ENCODE measurements at places on chromosomes 11 and 22. TPM values are rescaled to one million over a fixed set of nuclear protein-coding genes. Genes with fewer than 3 reads are reported as not detected.
A peak's percentile ranks its signal among the peaks of the same experiment; 100 is the strongest.

- no peaks in the 10 kb centered on the region for H3K27me3 ChIP-seq
- no peaks in the 10 kb centered on the region for H3K4me1 ChIP-seq
Measured at GRCh38 chr11:116513278-116513823, 259.4 kb downstream of the BUD13 start.

DNA sequence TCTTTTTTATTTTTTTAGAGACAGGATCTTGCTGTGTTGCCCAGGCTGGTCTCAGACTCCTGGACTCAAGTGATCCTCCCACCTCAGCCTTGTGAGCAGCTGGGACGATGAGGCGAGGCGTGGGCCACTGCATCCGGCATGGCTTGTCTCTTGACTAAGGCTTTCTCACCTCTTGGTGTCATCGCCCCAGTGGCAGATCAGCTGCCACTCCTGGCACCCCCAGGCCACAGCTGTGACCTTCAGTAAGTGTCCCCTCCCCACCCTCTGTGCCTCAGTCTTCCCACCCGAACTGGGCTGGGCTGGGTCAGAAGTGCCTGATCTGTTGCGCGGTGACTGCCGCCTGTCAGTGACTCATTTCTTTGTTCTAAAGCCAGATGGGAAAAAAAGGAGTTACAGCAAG lies 3.6 kb downstream of the SYNGR1 start:
- DNase-seq, result no peak
- no peaks in the 10 kb centered on the region for H3K36me3 ChIP-seq
- H3K4me1 ChIP-seq, result peaks cover 12% of the 10 kb centered on the region
- no peak overlapping the region for H3K27ac ChIP-seq
- H3K27me3 ChIP-seq, result no peaks in the 10 kb centered on the region
- no peak overlapping the region for H3K4me3 ChIP-seq

- peak; percentile 59 for DNase-seq
- H3K27me3 ChIP-seq, result no peaks in the 10 kb centered on the region
- no peak overlapping the region for H3K4me3 ChIP-seq
- no peaks in the 10 kb centered on the region for H3K36me3 ChIP-seq
Measured at GRCh38 chr11:111574373-111575225, 27.6 kb upstream of the SIK2 start.

- no peaks in the 10 kb centered on the region for H3K27me3 ChIP-seq
- no peak overlapping the region for H3K4me3 ChIP-seq
- H3K27ac ChIP-seq, result no peak overlapping the region
- H3K4me1 ChIP-seq, result peaks cover 6% of the 10 kb centered on the region
- H3K36me3 ChIP-seq, result no peaks in the 10 kb centered on the region
- DNase-seq, result no peak
Measured at GRCh38 chr11:75919525-75919924, 104.5 kb downstream of the UVRAG start.

The KRTAP5-10 gene
- total RNA-seq, result not detected

The LRRC32 gene
- total RNA-seq, result 38.3 TPM

The NEFH gene
- total RNA-seq, result 0.71 TPM

The NPAS4 gene
- total RNA-seq, result 0.06 TPM

Measured in lung (tissue), 17 donors.